Fibroblast of skin of left quadriceps (primary cell): ENCODE measurements at places on chromosomes 6 and 20.

- no peak for DNase-seq
Measured at GRCh38 chr20:63132131-63132714, 83.7 kb downstream of the YTHDF1 start.

- no peak for DNase-seq
Measured at GRCh38 chr6:87658516-87658915, 43.5 kb downstream of the AKIRIN2 start.

DNA sequence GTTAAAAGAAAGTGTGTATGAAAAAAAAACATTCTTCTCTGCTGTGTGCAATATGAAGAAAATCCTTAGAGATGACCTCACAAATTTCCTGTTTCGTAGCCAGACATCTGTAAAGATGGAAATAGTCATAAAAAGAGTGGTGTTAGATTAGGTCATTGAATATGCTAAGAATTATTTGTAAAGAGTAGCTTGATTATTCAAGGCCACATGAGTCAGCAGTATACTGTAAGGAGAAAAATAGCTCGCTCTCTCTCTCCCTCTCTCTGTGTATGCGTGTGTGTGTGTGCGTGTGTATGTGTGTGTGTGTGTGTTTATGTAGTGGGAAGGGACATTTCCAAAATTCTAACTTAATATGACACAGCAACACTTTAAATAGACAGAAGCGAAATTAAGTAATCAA, 78.8 kb downstream of the PTCHD4 start:
- DNase-seq, result peak; percentile 74

DNA sequence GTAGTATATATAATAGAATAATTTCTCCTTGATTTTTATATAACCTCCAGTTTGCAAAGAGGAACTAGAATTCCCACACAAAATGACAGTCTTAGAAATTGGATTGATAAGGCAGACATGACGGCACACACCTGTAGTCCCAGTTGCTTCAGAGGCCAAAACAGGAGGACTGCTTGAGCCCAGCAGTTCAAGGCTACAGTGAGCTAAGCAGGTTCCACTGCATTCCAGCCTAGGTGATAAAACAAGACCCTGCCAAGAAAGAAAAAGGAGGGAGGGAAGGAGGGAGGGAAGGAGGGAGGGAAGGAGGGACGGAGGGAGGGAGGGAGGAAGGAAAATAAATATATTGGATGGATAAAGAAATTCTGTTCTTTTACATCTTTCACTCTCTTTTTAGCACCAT, 77.6 kb upstream of the SASH1 start:
- no peak for DNase-seq
